Endothelial cell of umbilical vein (primary cell): ENCODE measurements at places on chromosomes 3 and 15. TPM values are rescaled to one million over a fixed set of nuclear protein-coding genes. Genes with fewer than 3 reads are reported as not detected.

DNA sequence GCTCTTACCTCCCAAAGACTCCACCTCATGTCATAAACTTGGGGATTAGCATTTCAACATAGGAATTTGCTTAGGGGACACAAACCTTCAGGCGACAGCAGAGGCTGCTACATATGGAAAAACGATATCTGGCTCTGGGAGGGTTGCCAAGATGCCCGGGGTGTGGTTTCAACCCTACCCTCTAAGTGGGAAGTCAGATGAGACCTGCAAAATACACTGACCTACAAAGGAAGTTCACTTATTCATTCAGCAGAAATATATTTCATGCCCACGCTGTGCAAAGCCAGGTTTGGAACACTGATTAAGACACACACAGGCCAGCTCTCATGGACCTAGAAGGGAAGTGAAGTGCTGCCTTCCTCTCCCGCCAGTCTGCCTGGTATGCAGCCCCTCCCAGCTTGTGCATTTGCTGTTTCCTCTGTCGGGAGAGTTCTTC is 239.3 kb downstream of the FEZF2 start:
- DNase-seq, result peak; percentile 74

DNA sequence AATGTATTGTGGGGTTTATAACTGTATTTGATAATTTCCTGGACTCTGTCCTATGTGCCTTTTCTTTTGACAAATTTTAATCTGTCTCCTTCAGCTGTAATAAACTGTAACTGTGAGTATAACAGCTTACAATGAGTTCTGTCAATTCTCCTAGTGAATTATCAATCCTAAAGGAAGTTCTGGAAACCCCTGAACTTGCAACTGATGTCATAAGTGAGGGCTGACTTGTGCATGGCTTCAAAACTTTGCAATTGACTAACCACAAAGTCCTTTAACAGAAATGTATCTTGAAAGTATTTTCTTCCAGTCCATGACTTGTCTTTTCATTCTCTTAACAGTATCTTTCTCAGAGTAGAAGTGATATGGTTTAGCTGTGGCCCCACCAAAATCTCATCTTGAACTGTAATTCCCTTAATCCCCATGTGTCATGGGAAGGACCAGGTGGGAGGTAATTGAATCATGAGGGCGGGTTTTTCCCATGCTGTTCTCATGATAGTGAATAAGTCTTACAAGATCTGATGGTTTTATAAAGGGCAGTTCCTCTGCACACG is 108.3 kb downstream of the TFDP2 start:
- no peak for DNase-seq

- DNase-seq, result peak; percentile 78
Measured at GRCh38 chr15:56496635-56497034, 31.7 kb upstream of the MNS1 start.

DNA sequence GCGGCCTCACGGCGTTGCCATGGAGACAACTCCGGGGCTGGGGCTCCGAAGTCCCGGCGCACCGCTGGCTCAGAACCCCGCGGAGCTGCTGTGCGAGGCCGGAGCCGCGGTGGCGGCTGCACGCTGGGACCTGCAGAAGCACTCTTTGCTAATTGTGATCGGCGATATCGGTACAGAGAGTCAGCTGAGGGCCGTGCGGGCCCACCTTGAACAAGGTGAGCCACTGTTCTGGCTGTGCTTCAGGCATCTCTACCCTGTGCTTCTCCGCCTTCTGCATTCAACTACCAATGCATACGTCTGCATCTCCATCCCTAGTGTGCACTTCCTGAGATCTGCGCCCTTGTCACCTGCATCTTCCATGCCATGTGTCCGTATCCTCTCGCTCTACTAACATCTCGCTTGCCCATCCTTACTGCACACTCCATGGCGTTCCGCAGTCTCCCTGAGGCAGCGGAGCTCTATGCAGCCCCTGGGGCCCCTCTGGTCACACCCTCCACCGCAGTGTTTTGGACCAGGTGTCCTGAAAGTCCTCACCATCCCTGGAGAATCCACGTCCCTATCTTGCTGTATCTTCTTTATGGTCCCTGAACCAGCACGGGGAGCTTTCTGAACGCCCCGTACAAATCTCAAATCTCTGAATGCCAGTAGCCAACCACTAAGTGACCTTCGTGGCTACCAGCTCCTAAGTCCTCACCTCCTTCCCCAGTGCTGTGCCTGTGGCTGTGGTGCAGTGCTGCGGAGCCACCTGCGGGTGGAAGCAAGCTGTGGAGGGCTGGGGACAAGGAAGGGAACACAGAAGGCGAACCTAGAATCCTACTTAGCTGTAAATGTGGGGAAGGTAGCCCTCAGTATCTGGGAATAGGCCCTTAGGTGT is 6.2 kb upstream of the MAP1A start:
- no peak for DNase-seq

DNA sequence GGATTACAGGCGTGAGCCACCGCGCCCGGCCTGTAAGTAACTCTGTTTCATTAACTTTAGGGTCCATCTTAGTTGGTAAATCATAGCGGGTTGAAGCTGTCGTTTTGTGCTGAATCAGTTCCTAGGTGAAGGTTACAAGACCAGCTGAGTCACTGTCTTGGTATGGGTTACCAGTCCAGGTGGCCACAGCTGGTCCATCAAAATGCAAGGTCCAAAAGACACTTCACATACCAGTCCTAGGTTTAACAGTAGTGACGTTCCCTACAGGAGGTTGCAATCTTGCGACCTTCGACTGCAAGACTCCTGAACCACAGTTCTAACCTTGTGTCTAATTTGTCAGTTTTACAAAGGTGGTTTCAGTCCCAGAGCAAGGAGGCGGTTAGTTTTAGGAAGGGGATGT is 160.1 kb upstream of the ATP10A start:
- DNase-seq, result no peak

DNA sequence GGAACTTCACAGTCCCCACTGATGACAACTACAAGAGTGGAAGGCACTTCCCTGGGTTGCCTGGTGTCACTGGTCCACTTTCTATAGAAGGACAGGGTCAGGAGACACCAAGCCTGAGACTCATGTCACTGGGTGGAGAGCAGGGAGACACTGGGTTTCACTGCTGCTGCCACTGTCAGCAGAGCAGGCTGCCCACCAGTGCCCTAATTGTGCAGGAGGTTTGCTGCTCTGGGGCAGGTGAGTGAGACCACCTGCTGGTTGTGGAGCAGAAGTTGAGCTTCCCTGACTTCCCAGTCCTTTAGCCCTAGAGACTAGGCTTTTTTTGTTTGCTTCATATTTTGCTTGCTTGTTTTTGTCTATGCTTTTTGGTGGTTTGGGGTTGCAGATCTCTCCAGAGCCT is 528.4 kb upstream of the RGMA start:
- no peak for DNase-seq

- DNase-seq, result no peak
Measured at GRCh38 chr3:137083332-137083731, 125.5 kb downstream of the IL20RB start.

DNA sequence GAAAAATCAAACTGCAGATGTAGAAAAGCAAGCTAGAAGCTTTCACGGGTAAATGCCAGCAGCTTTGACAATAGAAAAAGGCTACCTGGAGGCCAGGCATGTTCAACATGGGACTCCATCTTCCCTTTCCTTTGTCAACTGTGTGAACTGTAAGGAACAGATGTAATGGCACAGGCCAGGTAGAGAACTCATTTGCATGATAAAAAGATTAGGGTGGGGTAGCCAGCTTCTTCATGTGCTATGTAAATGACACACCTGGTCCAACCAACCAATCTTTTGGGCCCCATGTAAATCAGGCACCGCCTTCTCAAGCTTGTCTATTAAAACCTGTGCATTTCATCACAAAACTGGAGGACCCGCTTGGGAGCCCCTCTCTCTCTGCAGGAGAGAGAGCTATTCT is 686.5 kb upstream of the GOLIM4 start:
- DNase-seq, result no peak

- no peak for DNase-seq
Measured at GRCh38 chr3:61520966-61521628, 40.3 kb upstream of the PTPRG start.

DNA sequence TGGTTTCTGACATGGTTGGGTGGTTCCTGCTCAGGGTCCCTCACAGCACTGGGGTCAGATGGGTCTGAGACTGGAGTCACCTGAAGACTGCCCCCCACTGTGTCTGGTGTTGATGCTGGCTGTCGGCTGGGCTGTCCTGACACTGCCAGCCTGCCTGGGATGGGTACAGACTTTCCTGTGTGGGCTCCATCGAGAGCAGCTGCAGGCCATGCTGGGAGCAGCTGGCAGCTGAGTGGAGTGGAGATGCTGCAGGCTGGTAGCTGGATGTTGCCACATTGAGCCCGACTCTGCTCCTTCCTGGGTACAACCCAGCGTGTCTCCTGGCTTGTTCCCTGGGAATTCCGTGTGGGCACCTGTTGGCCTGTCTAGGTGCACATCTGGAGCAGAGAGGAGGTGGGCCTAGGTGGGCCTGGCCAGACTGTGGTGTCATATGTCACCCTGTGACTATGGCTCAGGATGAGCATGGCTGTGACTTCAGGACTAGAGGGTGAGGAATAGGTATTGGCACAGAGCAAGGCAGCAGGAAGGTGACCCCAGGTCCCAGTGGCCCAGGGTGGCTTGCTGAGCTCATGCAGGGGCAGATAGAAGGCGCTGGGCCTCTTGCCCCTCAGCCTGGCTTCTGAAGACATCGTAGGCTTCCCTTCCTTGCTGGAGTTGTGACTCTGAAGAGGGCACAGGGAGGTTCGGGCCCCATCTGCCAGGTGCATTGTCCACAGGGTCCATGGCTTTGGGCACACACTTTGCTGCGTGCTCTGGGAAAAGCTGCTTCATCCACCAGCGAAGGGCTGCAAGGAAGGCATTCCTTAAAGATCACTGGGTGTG is 40.0 kb upstream of the PRR23E start:
- no peak for DNase-seq

- no peak for DNase-seq
Measured at GRCh38 chr3:45026957-45027356, 854 bp downstream of the CLEC3B start.

DNA sequence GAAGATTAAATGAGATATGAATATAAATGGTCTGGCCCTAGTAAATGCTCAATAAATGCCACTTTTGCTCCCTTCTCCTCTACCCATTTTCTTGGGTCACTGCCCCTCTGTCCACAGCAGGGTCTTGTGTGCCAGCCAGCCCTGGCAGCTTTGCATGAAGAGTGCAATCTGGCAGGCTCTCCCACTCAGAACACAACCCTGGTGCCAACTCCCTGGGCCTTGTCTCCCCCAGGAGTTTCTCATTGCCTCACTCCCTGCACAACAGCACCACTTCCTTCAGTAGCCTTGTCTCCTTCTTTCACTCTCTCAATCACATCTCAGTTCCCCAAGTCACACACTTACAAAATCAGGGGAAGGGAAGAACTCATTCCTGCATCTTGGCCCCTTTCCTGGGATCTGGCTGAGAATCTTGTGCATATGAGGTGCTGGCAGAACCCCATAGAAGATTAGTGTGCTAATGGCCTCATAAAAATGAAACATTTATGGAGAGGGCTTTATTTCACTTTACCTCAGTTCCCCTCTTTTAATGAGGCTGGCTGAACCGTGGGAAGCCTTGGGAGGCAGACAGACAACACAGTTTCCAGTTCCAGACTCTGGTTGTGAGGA is 445.9 kb upstream of the PROK2 start:
- no peak for DNase-seq

DNA sequence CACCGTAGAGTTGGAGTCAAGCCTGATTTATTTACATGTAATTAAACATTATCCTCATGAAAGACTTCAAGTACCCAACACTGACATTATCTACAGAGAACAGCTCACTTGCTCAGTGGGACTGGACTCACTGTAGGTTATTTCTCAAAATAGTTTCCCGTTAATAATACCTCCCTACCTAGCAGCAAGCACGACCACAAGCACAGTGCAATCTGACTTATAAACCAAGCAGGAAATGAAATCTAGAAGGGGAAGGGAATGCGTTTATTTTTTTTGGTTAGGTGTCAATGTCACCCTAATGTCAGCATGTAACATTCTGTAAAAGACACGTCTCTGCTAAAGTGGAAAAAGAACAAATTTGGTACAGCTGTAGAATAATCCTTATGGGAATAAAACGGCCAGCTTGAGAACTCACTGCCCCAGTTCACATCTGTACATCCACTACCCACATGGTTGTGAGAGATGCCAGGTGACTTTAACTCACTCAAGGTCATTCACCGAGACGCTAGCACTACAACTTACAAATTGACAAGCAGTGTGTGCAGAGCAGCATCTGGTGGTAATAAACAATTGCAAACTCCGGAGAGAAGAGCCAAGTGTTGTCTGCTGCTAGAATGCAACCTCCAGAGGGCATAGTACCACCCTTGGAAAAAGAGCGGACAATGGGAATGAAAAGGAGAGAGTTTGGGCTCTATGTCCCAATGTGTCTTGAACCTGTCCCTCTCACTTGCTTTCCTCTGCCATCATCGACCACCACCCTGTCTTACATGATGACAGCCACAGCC is 242.5 kb downstream of the CADPS start:
- DNase-seq, result no peak

DNA sequence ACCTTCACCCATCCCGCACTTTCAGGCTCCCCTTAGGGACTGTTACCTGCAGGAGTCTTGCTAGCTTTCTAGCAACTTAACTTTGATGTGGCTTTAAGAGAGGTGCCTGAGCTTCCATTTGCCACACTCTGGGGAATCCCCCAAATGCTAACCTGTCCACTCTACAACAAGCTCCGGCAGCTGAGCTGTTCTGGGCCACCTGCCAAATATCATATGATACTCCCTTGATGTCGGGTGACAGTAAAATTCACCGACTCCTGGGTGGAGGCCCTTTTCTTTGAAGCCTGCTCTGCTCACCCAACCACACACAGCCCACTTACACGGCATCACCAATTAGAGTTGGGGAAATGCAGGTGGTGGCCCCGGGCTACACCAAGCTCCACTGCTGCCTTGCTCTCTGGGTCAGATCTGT is 38.0 kb upstream of the XCR1 start:
- DNase-seq, result no peak

- DNase-seq, result no peak
Measured at GRCh38 chr15:46442184-46442583, 807.4 kb downstream of the SQOR start.

DNA sequence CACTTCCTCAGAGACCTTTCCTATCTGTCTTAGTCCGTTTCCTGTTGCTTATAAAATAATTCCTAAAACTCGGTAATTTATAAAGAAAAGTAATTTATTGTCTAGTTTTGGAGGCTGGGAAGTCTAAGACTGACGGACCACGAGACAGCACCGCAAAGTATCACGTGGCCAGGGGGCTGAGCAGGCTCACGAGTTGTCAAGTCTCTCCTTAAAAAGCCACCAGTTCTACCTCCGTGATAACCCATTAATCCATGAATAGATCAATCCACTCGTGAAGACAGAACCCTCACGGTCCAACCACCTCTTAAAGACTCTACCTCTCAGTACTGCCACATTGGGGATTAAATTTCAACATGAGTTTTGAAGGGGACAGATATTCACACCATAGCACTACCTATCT is 821 bp downstream of the LINS1 start:
- DNase-seq, result peak; percentile 57

TLR9 gene
- 0.11 TPM in 1 of 2 replicates, not detected in the other for polyA plus RNA-seq

DIPK2A gene
- 18.9 and 50.7 TPM in 2 replicates for polyA plus RNA-seq
